ENCODE measurements at places on chromosomes 1 and 21.

DNA sequence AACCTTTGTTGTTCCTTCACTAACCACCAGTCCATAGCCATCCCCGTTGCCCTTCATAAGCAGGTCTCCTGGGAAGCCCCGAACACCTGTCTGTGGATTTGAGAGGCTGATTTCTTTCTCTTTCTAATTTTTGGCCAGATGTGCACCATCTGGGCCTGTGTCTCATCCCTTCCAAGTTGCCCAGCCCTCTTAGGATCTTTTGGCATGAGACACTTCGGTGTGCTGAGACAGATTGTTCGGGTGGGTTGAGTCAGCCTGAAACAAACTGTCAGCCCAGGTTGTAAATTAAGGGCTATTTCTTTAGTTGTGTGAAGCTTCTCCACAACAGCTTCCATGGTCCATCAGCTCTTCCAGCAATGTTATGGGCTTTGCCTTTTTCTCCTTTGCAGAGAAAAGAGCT, 1.4 kb upstream of the DNAJC11 start:
- DNase-seq: no peak

DNA sequence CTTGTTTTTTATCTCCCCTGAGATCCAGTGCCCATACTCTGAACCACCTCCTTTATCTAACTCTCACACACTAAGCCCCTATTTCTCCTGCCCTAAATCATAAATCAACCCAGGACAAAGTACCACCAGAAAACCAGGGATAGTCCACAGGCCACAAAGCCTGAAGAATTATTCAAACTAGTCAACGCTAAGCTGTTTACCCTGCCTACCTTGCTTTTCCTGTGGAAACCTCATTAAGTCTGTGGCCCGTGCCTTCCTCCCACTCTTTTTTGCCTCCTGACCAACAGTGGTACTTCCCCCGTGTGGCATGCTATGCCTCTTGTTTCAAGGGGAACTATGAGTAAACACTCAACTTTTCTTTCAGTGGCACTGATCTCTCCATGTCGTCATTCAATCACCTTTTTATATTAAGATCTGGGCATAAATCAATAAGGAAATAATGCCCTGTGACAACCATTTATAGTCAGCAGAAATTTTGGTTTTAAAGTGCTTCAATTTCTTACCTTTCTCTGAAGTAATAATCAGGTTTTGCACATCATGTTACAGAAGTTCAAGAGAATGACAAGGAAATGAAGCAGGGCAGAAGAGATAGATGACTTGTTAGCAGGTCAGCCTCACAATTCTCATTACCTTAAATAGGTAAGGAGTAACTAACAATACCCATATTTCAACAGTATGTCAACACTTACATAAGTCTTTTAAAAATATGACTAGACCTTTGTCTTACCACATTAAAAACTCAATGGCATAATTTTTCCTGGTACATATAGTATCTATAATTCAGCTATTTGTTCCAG, 32.1 kb downstream of the EYA3 start:
- no peak for DNase-seq

DNA sequence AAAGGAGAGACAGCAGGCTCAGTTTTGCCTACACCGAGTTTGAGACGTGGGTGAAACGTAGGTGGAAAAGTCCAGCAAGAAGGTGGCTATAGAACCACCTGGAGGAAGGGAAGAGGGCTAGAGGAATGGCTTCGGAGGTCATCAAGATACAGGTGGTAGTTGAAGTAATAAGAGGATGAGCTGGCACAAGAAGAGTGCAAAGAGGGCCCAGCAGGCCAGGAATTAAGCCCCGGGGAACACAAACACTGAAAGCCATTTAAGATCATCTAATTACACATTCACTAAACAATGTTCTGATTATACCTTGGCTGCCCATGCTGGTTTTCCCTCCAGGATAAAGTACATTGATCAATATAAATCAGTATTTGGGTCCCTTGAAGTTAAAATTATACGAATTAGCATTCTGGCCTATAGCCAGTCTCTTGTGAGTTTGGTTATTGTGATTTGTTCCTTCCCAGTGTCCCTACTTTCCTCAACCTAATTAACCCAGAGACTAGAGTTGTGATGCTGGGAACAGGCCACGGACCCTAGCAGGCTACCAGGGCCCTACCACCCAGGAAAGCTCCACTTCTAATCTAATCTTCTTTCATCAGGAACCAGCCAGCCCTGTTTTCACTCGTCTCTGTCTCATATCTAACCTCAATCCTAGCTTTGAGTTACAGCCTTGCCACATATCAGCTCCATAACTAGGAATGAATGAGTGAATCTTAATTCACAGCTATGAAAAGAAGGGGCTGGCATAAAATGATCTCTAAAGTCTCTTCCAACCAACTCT, 26.4 kb upstream of the PPP1R15B start:
- no peak for DNase-seq

- no peak for DNase-seq
These were observed 78.3 kb downstream of the UCHL5 start for GRCh38 chr1:192980856-192981255.

DNA sequence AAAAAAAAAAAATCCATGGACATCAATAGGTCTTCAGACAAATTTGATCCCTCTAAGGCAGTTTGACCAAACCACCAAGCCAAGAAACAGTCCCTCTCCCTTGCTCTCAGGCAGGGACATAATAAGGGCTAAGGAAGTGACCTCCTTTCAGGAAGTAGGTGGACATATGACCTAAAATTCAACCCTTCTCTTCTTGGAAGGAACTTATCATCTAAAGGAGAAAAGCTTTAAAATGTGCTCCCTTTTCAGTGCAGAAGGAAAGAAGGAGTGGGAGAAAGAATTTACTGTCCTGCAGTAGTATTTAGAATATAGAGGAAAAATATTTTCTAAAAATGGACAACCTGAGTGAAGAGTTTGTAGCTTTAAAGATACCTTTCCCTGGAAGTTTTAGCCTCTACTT, 118.1 kb downstream of the DTL start:
- no peak for DNase-seq

DNA sequence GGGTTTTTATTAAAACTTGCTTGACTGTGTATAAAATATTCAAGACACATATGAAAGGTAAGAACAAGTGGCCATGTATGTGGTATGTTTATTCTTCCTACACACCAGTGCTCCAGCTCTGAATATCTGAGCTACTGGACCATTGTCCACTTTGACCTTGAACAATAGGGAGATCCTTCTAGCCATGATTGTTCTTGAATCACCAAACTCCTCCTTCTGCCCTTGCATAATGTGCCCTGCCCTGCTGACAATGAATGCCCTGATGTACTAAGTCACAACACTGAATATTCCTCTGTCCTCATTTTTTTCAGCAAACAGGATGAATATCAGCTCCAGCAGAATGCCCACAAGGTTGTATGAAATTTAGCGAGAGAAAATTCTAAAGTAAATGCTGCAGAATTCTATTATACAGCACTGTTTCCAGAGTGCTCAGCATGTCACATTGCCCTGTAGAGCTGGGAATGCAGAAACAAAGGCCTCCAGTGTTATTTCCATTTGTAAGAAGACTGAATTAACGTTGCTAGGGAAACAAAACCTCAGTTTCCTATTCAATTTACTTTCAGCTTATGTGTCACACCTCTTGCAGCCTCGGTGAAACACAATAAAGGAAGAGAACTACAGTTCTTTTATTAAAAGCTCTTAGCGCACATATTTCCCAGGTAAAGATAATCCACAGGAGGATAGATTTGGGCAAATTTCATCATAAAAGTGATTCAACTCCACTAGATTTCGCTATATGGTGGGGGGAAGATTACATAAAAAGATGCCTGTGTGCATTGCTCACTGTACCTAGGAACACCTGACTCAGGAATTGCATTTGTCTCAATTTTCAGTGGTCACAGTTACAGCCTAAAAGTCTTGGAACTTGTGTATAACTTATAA, 187.4 kb upstream of the ATP1B1 start:
- no peak for DNase-seq

GRCh38 chr1:161740921-161741320, 8.7 kb upstream of the DUSP12 start:
- no peak for DNase-seq

DNA sequence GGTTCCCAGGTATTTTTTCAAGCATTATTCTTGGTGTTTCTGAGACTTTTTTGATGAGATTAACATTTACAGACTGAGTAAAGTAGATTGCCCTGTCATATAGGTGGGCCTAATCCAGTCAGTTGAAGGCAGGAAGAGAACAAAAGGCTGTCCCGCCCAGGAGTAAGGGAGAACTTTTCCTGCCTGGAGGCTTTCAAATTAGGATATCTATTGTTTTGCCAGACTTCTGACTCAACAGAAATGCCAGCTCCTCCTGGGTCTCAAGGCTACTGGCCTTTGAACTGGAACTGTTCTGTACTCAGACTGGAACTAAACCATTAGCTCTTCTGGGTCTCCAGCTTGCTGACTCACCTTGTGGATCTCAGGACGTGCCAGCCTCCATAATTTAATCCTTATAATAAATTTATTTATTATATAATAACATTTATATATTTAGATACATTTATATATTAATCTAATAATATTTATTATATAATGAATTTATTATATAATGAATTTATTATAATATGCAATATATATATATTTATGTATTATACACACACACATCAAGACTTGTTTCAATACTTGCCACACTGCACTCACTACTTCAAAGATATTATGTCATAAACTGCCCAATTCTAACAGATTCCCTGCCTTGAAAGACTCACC, 510.8 kb upstream of the B3GALT2 start:
- DNase-seq: no peak

DNA sequence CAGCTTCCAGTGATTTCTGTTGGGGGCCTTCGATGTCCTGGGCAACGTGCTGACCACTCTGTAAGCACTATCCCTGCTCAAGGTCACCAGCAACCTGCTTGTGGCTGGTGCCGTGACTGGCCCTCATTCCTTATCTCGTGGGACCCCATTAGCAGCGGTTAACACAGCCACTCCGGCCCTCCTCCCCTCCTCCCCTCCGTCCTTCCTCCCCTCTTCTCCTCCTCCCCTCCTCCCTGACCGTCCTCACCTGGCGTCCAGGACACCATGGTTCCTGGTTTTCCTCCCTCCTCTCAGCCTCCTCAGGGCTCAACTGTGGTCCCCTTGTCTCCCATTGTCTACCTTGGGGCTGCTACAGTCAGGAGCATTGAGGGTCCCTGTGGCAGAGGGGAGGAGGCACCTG, 157.7 kb downstream of the CAMTA1 start:
- DNase-seq: no peak

GRCh38 chr21:41682719-41683179, 84.1 kb downstream of the RIPK4 start:
- no peak for DNase-seq

DNA sequence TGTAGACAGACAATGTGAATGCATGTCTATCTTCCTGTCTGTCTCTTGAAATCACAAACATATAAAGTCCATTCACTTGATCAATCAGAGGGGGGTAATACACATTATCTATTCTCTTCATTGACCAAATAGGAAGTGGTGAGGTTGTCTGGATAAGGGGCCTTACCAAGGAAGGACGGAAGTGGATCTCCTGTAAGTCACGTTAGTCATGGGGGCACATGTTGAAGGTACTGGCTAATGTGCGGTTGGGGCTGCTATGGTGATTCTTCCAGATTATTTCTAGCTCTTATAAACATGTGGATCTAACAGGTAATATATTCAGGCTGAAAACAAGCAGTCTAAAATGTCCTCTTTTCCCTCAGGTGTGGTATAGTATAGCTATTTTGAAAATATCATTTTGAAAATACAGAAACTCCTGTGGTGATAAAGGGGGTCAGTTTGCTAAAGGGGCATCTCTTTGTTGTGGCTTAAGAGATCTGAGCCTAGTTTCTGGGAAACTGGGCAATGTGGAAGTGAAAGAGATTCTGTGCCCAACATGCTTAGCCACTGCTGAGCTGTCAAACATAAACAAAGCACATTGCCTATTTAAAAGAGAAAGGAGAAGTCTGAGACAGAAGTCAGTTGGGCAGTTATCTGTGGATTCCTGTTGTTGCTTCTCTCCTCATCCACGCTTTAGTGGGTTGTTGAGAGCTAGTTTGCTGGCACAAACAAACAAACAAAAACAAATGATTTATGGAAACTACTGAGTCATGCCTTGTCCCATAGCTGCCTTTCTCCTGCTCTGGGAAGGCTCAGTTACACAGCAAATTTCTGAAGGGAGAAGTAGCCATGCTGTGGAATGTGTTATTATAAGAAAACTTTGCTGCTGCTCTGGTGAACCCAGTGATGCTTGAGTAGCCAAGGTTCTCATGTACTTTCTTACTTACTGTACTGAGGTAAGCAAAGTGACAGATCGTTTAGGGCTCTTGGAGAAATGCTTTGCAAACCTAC, 166.9 kb downstream of the HLX start:
- DNase-seq: no peak

DNA sequence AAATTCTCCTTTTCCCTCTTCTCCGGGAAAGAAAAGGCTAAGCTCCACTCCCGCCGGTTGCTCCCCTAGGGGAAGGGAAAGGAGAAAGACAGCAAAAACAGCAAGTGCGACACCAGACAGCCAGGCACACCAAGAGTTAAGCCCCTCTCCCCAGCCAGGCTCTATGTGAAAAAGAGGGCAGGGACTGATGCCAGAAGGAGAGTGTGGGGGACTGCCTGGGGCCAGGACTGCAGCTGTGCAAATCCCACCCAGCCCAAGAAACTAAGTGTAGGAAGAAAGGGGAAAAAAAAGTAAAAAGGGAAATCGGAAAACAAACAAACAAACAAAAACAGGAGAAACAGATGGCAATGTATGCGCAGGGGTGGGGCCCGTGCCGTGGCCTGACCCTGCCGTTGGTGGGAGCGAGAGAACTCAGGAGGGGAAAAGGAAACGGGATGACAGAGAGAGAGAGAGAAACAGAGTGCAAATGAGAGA, 27.7 kb upstream of the FMO1 start:
- no peak for DNase-seq

Data from T-helper 17 cell (primary cell).